ENCODE measurements at places on chromosomes 7 and 10.

- DNase-seq, result no peak
Observed at GRCh38 chr7:107799647-107800264, 3.3 kb downstream of the SLC26A3 start.

DNA sequence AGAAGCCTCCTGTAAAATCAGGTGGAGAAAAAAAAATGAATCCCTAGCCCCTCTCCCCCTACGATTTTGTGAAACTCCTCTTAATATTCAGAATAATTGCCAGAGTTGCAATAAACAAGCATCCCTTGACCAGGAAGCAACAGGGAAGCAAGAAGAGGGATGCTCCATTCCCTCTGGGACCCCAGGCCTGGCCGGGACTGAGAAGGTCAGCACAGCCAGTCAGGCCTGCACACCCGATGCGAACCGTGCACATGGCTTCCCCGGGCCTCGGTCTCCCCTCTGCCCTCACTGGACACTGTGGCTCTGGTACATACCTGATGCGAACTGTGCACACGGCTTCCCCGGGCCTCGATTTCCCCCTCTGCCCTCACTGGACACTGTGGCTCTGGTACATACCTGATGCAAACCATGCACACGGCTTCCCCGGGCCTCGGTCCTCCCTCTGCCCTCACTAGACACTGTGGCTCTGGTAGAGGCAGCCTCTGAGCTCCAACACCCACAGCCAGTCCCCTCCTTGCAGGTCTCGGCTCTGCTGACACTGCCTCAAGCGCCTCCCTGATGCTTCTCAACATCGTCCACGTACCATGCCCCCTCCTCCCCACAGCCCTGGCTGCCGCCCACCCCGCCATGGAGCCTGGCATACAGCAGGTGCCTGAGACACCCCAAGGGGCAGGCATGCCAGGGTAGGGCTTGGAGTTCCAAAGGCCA is 138.6 kb downstream of the DIP2C start:
- DNase-seq, result no peak

- no peak for DNase-seq
Observed at GRCh38 chr7:6402741-6403140, 45.0 kb downstream of the DAGLB start.

DNA sequence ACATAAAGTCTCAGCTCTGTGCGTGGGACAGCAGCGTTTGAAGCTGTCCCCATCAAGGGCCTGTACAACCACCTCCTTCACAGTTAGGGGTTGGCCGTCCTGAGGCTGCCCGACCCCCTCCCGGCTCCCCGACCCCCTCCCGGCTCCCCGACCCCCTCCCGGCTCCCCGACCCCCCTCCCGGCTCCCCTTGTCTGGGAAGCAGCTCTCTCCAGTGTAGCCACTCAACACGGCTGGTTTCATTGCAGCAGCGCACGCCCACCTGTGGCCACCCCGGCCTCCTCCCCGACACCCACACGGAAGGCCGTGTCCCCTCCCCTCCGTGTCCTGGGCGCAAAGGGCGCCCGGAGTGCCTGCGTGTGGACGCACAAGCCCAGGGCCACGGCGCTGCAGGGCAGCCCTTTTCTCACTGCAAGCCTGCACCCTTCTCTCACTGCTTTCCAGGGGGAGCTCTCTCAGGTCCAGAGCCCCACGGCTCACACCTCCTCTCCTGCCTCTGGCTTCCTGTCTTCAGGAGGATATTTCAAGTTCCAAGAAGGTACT is 20.9 kb upstream of the FAM20C start:
- no peak for DNase-seq

- no peak for DNase-seq
Observed at GRCh38 chr7:67453580-67454380, 457.1 kb downstream of the TYW1 start.

DNA sequence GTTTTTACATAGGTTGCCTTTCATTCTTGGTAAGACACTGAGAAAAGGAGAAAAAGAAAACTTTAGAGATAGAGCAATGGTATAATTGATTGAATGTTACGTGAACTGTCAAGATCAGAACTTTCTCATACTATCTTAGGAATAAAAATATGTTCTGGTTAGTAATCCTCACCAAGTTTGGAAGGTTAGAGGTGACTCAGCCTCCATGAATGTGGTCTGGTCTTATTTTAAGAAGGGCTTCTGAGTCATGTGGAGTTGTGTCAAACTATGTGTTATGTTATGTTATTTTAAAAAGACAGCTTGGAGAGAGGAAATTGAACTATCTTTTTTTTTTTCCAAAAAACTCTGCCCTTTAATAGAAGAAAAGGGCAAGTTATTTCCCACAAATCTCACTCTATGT is 458.6 kb upstream of the KLF6 start:
- no peak for DNase-seq

GRCh38 chr7:90900628-90901356 is 304.7 kb downstream of the CDK14 start:
- no peak for DNase-seq

DNA sequence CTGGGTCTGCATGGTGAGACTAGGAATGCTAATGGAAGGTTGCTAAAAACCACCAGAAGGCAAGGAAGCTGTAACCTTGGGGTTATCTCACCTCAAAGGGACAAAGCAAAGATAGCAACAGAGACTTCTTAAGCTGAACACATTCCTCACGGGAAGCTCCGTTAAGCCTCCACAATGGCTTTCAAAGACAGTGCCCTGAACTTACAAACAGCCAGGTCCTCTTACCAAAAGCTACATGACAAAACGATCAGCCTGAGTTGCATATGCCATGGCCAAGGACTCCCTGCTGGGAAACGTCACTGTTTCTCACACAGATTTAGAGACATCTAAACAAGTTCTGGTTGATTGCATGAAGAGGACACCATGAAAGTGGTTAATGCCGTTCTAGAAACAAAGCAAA is 52.7 kb downstream of the HTR5A start:
- no peak for DNase-seq

DNA sequence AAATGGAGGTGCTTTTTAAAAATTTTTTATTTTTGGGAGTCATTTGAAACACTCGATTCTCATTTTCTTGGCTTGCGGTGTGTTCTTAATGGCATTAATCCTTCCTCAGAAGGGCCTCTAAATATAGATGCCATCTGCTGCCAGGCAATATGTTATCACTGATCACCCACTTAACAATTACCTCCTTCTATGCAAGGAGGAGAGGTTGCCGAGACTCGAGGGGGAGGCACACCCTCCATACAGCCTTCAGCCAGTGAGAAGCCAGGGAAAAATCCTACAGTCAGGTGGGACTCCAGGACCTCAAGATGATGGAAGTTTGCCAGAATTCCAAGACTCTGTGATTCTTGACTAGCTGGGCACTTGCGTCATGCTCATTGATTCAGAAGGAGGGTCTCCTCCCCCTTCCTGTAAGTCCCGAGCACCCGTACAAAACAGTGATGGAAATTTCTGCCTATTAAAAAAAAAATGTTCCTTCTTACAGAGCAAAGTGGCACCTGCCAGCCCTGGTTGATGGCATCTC is 574.5 kb downstream of the TYW1 start:
- no peak for DNase-seq

DNA sequence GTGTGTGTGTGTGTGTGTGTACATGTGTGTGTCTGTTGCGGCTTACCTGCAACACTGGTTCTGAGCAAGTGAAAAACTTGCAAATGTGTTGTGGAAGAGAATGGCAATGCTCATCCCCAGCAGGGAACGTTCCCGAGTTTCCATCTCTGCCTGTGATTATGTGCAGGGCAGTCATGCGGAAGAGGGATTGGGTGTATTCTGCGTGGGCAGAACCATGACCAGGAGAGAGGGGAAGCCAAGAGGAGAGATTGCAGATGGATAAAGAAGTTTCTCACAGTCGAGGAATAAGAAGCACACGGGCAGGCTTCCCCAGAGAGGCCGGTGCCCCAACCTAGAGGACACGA is 99.9 kb downstream of the CTBP2 start:
- no peak for DNase-seq

- peak; percentile 2 for DNase-seq
Observed at GRCh38 chr10:14173706-14174594, 156.8 kb downstream of the FRMD4A start.

DNA sequence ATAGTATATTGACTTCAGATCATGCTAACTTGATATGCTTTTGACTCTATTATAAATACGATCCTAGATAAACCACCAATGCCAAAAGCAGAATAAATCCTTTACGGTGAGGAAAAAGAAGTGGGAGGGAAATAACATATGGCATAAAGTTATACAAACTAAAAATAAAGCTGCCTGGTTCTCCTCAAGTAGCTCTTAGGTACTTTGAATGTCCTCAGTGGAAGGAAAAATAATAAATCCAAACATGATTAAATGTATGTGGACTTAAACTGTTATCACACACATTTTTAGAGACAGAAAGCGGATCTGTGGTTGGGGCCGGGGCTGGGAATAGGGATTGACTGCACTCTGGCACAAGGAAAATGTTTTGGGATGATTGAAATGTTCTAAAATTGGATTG is 23.6 kb downstream of the EEPD1 start:
- no peak for DNase-seq

GRCh38 chr7:11753433-11753832 is 78.6 kb downstream of the THSD7A start:
- no peak for DNase-seq

DNA sequence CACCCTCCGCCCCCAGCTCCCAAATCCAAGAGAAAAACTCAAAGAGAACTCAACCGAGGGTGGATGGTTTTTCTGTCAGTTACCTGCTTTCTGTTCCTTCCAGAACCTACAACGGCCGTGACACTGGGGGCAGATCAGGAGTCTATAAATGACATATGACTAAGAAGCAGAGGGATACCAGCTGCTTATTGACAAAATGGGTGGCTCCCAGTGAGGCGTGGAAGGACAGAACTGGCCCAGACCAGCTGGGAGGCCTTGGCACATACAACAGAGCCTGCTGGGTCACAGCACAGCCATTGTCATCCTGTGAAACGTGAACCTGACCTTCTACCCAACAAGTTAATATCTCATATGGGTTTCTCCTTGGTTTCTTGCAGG is 84.3 kb upstream of the ADRB1 start:
- no peak for DNase-seq

DNA sequence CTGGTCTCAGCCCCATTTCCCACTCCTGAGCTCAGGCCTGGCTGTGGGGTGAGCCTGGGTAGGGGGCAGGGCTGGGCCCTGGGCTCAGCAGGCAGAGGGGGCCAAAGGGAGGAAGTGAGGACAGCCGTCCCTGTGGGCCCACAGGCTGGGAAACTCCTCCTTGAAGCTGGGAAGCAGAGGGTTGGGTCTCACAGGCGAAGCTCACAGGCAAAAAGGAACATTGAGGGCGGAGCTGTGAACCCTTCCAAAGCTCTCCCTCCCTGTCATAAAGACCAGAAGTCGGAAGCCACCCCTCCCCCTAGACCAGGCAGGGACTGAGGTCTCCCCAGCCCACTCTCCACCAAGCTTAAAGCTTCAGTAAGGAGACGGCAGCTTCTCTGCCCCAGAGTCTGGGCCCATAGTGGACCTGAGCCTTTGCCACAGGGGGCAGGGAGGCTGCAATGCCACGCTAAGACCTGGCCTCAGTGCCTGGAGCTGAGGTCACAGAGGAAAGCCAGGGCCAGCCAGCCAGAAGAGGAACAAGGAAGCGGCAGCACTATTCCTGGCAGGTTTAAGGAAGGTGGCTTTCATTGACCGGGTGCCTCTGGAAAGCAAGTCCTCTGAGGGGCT is 1.0 kb upstream of the KCP start:
- DNase-seq, result no peak

GRCh38 chr7:124399941-124400340 is 365.7 kb downstream of the GPR37 start:
- no peak for DNase-seq

GRCh38 chr10:117053482-117053881 is 48.5 kb upstream of the SHTN1 start:
- no peak for DNase-seq

DNA sequence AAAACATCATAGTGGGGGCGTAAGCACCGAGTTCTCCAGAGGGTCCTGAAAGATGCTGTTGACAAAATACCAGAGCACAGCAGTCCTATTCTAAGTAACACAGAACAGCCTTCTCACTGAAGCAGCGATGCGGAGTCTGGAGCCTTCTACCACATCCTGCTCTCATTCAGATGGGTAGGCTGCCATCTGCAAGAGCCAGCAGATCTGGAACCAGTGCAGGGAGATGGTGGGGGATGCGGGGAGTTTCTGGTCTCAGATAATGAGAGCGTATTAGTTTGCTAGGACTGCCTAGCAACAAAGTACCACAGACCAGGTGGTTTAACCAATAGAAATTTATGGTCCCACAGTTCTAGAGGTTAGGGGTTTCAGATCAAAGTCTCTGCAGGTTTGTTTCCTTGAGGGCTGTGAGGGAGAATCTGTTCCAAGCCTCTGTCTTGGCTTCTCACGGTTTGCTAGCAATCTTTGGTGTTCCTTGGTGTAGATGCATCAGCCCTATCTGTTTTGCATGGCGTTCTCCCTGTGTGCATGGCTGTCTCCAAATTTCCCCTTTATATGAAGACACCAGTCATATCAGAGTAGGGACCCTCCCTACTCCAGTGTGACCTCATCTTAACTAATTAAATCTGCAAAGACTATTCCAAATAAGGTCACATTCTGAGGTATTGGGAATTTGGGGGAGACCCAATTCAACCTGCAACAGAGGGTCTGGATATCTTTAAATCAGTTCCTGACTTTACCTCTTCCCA is 52.0 kb upstream of the STEAP1B start:
- DNase-seq, result no peak

DNA sequence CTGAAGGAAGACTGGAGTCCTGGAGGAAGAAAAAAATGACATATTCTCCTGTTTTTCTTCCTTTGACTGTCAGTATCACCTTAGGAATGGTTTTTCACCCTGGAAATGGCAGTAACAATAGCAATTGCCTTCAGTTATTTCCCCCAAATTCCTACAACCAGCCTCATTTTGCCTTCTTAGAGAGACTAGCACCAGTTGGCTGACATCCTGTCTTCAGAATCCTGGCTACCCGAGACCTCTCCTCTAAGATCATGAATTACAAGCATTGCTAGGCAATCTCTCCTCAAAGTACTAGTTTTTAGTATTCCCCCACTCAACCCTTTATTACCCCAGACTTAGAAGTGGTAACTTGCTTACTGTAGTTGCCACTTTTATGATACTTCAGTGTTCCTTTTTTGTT is 53.4 kb downstream of the TAS2R16 start:
- no peak for DNase-seq

DNA sequence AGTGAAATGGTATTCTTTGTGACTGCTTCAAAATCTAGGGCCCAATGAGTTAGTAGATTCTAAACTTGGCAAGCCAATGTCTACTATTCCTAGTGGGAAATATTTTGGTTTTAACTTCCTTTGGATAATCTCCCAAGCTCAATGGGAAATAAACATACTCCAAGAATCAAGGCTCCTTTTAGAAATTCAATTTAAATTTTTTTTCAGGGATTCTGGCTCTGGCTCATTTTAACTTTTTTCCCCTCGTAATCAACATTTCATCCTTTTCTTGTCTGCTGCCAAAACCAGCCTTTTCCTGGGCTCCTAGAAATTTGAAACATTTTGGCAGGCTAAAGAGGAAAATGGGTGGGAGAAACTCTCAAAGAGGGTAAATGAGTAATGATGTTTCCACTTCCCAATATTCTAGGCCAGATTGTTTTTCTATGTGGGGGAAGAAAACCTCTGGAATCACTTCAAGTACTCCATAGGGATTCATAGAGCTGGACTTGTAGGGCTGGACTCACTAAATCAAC is 85.6 kb upstream of the AGR3 start:
- no peak for DNase-seq
